CD4-positive, alpha-beta T cell treated with Interleukin-12 subunit alpha and Interleukin-12 subunit beta, for 1 hour (primary cell): ENCODE measurements at places on chromosomes 6 and 20.

GRCh38 chr20:51064137-51064536, 41.2 kb upstream of the KCNG1 start:
- no peak for DNase-seq

GRCh38 chr6:170522565-170523183, 30.4 kb downstream of the PSMB1 start:
- DNase-seq = no peak

DNA sequence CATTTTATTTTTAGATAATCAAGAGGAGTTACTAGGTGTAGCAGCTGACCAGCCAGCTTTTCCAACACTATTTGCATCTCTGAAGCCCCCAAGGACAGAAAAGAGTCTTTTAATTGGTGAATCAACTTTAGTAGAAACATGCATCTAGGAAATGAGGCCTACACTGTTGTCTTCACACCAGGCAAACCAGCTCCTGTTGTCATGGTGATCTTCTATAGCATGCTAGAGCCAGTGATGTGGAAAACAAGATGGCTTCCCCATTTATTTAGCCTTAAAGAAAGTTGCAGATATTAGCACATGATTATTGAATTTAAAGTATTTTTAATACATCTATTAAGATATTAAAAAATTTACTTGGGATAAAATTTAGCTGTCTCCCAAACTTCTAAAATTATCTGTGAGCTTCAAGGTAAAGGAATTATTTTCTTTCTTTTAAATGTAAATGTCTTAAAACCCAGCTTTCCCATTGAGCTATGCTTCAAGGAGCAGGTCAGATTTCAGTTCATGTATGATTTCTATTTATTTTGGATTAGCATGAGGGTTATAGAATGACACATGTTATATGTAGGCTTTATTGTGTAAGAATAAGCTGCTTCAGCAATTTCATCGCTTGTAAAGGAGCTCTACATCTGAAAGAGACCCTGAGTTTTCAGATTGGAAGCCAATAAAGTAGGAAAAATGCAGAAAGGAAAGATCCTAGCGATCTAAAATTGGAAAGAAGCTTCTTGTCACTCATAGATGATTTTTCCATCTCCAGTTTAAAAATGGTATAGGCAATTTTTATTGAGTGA, 564.9 kb upstream of the CITED2 start:
- DNase-seq = no peak

DNA sequence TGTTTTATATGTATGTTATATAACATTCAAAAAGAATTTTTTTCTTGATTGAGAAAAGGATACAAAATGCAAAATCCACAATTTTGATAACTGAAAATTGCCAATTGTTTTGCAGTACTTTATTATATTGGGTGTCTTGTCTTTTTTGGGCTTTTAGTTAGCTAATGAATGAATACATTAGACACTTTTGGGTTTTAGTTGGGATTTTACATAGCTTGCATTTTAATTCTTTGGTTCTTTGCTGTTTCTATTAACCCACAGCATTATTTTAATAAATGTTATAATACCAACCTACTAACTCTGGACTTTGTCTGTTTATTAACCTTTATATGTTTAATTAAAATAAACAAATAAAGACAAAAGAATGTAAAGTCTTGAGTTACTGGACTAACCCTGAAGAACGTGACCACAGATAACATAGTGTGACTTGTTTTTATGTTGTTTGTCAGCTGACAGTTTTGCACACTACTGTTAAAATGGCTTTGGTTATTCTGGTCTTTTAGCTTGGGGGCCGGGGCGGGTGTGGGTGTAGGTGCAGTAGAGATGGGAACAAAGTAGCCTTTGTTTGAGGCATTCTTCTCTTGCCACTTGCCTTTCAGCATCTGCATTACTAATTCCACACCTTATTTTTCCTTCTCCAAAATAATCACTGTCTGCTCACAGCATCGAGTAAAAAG, 159.1 kb downstream of the QKI start:
- no peak for DNase-seq

GRCh38 chr6:7131390-7131789, 23.6 kb downstream of the RREB1 start:
- no peak for DNase-seq

DNA sequence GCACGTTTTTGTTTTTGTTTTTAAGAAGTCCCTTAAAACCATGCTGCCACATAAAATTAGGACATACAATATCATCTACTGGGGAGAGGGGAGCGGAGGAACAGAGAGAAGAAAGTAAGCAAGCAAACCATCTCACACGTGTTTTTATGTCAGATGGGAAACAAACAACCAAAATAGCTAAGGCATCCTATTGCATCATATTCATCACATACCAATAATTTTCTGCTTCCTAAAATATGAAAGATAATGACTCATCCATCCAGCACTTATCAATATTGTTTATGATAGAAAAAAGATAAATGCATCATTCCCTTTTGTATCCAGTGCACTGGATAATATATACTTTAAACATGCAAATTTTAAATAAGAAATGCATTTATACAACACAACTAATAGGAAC, 329.6 kb downstream of the RNGTT start:
- DNase-seq = no peak

GRCh38 chr6:19879663-19880062, 42.5 kb downstream of the ID4 start:
- DNase-seq = no peak

GRCh38 chr20:19265646-19266374, 53.4 kb downstream of the SLC24A3 start:
- DNase-seq = no peak

DNA sequence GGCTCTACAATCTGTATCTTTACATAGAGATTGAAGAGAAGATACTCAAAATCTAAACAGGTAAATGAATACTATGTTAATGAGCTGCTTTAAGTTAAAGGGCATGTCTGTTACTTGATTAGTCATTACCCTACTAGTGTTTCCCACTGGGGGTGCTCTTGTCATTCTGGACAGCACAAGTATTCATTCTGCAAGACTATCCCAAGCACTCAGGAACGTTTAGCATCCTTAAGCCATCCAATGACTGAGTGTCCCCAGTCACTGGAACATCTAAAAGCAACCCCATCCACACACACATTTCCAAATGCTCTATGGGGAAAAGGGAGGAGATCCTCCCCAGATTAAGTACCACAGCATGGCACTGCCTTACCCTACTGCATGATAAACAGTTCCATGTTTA, 25.7 kb downstream of the EZR start:
- DNase-seq = peak; percentile 59

GRCh38 chr6:152478377-152479010, 158.7 kb downstream of the SYNE1 start:
- DNase-seq = no peak

DNA sequence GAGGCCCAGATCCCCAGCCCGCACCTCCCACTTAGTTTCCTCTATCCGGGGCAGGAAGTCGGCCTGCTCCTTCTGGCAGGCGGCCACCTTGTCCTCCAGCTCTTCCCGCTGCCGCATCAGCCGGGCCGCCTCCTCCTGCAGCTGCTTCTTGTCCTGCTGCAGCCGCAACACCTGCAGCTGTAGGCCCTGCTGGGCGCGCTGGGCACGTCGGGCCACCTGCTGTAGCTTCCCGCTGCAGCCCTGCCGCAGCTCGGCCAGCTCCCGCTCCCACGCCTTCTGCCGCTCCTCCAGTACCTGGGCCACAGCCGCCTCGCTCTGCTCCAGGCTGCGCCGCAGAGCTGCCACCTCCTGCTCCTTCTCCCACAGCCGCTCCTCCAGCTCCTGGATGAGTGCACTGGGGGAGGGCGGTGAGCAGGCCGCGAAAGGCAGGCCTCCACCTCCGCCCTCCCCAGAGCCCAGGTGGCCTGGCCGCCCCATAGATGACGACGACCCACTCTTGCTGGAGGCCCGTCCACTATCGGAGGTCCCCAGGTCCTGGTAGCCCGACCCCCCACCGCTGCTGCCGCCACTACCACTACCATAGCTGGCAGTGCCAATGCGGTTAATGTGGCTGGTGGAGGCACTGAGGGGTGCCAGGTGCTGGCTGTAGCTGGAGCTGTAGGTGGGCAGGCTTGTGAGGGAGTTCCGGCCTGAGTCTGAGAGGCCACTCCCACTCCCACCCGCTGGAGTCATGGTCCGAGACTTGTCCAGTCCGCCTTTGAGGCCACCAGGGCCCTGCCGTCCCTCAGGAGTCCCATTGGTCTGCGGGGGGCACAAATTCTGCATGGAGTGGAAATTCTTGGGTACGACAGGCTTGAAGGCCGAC, 6.0 kb upstream of the FASTKD5 start:
- DNase-seq = no peak

GRCh38 chr6:95923518-95923917, 92.3 kb upstream of the FUT9 start:
- peak; percentile 1 for DNase-seq

GRCh38 chr20:53737396-53738038, 143.9 kb upstream of the ZNF217 start:
- DNase-seq = no peak

DNA sequence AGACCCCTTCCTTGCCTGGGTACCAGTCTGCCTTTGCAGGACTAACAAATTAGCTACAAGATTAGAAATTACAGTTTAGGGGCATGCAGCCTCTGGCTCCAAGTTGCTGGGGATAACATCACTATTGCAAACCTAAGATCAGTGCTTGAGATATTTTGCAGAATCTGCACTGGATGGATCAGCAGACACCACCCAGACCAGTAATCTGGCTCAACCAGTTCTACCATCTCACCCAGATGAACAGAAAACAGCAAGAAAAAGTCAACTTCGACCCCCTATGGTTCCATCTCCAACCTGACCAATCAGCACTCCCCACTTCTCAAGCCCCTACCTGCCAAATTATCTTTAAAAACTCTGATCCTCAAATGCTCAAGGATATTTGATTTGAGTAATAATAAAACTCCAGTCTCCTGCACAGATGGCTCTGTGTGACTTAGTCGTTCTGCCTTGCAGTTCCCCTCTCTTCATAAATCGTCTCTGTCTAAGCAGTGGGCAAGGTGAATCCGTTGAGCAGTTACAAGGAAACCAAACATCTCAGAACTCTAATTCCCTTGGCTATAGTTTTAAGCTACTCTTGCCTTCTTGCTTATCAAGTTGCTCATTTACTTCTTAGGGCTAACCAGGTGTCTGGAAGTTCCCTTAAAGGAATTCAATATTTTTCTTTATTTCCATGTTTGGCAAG, 16.1 kb upstream of the LMBRD1 start:
- DNase-seq = no peak

GRCh38 chr6:105774247-105774646, 311.9 kb upstream of the PRDM1 start:
- no peak for DNase-seq

- DNase-seq = no peak
These were observed 106.3 kb downstream of the PRKN start for GRCh38 chr6:162621246-162621645.

GRCh38 chr6:69980624-69981023, 114.3 kb downstream of the COL19A1 start:
- no peak for DNase-seq

GRCh38 chr6:136726837-136727557, 65.3 kb downstream of the MAP3K5 start:
- DNase-seq = no peak

GRCh38 chr6:140921366-140922226, 1211.1 kb upstream of the GJE1 start:
- peak; percentile 2 for DNase-seq

DNA sequence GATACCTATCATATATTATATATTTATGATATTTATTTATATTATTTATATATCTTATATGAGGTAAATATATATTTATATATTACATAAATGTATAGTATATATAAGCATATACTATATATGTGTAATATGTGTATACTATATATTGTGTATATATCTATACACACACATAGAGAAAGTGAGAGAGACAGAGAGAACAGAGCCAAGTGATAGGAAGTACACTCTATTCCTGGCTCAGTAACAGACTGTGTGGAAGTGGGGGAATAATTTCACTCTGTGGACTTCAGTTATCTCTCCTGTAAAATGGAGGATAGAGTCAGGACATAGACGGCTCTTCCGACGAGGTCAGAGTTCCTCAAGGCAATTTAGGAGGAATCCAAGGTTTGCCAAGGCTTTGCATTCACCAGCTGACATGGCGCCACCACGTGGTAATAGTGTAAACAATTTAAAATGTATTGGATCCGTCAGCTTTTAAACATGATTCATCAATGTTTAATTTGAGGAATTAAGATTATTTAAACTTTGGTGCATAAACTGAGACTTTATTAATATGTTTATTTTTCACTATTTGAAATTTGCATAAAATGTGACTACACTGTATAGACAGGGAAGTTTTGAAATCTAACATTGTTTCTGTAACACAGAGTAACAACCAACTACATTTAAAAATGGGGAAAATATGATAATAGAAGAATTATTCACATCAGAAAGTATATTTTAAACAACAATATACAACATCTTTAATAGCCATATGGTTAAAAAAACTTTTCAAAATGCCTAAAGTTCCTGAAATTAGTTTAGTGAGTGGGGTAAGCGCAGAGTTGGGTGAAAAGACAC, 75.4 kb upstream of the TMEM244 start:
- peak; percentile 57 for DNase-seq

- peak; percentile 19 for DNase-seq
These were observed 244.1 kb upstream of the QKI start for GRCh38 chr6:163170294-163170883.

GRCh38 chr6:10554826-10555225, 33.7 kb downstream of the GCNT2 start:
- no peak for DNase-seq
